H1 (cell line): ENCODE measurements at places on chromosomes 1 and 21.

- no peak for DNase-seq
Observed at GRCh38 chr1:196078691-196079090, 529.5 kb downstream of the KCNT2 start.

GRCh38 chr1:21696931-21697330, 27.8 kb upstream of the RAP1GAP start:
- no peak for DNase-seq

- no peak for DNase-seq
Observed at GRCh38 chr1:89736937-89737733, 83.7 kb upstream of the LRRC8D start.

DNA sequence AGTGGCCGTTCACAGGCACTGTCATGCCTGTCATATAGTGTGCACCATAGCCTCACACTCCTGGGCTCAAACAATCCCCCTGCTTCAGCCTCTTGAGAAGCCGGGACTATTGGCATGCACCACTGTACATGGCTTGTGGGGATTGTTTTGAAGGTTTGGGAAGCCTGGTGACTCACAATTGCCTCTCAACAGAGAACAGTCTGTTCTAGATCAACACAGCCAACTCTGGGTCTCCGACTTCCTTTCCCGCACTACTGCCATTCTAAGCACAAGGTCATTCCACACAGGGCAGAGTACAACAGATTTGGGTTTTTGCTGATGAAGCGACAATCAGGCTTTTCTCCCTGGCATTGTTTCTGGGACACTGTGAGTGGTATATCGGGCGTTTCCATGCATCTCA, 15.5 kb upstream of the AHCTF1 start:
- no peak for DNase-seq

DNA sequence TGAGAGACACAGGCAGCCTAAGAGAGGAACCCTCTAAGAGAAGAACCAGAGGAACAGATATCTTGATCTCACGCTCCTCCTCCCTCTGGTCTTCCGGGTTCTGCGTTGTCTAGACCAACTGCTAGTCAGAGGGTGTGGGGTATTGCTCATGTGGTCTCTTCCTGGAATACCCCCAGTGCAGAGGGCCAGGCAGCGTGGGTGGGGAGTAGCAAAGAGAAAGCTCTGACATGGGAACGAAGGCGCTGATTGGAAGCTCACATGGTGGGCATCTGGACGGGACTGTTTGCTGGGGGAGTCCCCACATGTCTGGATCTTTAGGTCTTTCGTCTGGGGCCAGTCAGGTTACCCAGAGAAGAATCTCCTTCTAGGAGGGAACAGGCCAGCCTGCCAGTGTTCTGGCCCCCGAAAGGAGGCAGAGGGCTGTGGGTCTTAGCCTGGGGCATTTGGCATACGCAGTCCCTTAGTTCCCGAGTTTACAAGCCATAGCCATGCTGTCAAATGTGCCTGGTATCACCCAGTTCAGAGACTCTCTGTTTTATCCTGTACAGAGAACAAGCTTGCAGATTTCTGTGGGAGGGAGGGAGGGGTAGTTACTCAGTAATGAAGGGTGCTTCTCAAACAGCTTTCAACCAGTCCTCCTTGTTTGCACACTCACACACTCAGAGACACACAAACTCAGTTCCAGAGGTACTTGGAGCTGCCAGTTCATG, 18.3 kb upstream of the IL6R start:
- no peak for DNase-seq

DNA sequence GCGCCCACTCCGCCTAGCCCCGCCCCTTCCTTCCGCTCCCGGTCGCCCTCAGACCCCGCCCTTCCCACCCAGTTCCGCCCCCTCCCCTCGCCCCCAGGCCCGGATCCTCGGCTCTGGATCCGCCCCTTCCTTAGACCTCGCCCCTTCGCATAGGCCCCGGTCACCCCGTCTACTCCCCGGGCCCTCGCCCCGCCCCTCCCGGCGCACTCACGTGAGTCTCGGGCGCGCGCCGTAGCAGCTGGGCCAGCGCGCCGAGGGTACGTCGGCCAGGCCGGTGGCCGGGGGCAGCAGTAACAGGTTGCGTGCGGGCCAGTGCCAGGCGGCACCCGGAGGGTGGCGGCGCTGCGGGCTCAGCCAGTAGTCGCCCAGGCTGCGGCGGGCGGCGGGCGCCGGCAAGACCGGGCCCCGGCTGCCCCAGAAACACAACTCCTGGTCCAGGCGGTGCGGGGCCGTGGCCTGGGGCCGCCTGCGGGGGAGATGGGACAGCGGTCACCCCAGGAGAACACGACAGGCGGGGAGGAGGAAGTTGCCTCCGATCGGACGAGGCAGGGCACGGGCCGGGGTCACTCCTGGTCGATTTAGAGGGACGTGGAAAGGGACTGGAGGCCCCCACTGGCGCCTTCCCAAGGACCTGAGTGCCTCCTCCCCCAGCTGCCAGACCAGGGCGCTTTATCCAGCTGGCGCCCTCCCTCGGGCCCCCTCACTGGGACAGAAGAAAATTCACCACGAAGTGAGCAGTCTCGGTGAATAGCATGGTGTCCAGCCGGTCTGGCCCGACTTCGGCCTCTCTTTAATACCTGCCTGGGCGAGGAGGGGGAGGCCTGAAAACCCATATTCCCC, 10.7 kb downstream of the FAM229A start:
- peak; percentile 97 for DNase-seq

DNA sequence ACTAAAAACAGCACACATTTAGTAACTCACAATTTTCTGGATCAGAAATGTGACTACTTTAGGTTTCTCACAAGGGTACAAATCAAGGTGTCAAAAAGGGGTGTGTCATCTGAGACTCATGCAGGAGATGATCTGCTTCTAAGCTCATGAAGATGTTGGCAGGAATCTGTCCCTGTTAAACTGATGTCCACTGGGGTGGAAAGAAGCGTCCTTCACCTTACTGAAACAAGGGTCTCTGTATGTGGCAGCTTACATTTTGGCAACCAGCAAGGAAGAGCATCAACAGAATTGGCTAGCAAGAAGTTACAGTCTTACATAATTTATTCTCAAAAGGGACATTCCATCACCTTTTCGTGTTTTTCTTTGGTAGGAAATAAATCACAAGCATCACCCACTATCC, 1223.8 kb downstream of the AMY1C start:
- no peak for DNase-seq

DNA sequence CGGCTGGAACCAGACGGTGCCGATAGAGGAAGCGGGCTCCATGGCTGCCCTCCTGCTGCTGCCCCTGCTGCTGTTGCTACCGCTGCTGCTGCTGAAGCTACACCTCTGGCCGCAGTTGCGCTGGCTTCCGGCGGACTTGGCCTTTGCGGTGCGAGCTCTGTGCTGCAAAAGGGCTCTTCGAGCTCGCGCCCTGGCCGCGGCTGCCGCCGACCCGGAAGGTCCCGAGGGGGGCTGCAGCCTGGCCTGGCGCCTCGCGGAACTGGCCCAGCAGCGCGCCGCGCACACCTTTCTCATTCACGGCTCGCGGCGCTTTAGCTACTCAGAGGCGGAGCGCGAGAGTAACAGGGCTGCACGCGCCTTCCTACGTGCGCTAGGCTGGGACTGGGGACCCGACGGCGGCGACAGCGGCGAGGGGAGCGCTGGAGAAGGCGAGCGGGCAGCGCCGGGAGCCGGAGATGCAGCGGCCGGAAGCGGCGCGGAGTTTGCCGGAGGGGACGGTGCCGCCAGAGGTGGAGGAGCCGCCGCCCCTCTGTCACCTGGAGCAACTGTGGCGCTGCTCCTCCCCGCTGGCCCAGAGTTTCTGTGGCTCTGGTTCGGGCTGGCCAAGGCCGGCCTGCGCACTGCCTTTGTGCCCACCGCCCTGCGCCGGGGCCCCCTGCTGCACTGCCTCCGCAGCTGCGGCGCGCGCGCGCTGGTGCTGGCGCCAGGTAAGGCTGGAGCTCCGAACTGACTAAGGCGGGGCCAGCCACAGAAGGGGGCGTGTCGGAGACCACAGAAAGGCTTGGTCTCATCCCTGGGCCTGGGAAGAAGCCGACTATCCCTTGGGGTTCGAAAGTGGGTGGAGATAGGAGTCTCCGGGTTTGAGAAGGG, 486 bp downstream of the SLC27A3 start:
- peak; percentile 70 for DNase-seq

- DNase-seq, result no peak
Observed at GRCh38 chr1:46352363-46352762, 11.8 kb downstream of the NSUN4 start.

DNA sequence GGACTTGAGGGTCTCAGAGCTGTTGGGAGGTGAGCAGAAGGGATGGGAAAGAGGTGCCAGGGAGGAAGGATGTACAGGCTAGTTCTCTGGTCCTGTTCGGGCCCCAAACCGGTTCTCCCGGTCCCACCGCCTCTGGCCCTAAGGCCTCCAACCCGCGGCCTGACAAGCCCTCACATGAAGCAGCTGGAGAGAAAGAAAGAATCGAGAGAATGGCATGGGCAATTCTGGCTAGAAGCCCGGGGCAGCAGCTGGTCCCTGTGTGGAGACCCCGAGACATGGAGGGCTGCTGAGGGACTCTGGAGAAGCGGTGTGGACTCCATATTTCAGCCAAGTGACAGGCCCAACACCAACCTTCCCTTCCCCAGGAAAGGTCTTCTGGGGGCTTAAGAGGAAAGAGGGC, 730 bp downstream of the CDC42SE1 start:
- no peak for DNase-seq

DNA sequence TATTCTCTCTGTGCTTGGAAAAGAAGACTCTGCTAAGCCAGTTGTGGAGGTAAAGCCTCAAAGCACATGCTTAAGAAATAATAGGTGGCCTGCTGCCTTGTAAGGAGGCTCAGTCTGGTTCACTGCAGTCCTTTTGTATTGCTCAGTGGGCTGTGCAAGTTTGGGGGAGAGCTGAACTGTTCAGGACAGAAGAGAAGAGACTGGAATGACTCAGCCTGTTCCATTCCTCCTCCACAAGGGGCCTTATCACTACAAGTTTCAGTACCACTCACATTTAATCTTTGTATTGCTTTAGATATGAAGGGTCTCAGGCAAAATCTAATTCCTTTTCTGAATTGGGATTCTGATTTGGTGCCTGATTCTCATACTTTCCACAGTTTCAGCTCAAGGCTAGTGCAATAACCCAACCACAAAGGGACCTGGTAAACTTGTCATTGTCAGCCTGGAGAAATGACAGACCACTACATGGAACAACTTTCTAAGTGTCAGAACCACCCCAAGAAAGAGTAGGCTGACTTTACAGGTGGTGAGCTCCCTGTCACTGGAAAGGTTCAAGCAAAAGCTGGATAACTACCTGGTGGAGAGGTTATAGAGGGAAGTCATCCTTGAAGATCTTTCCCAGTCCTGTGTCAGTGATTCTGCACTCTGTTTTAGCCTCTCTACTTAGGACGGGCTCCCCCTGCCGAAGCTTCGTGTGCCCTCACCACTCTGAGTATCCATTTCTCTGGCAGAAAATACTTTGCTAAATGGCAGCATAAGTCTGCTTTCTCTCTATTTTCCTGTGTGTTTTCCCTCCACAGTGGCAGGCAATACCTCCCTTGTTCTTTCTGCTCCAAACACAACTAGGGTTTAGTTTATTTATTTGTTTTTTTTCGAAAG, 162.9 kb upstream of the GJB5 start:
- DNase-seq, result no peak

DNA sequence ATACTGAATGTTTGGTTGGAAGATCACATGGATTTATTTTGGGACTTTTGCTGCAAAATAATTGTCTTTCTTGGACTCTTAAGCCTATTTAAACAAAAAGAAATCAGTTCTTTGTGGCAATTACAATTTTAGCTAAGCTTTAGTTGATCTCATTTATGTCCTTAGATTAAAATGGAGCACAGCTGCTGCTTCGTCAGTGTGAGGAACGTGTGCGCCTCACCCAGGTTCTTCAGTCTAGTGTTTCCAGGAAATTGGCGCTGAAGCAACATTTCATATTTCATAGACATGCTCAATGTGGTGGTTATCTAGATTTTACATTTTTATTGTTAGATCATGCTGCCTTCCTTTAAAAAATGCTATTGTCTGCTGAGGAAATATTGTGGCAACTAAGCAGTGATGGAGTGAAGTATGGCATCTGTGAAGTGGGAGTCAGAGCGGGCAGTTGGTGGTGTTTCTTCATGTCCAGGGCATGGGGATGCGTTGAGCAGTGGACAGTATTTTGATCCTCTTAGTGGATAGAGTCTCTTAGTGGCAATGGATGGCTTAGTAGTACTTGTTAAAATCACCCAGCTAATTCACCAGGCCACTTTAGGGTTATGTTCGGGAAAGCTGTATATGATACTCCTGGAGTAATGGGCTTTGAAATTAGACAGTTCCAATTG, 5.6 kb downstream of the DDI2 start:
- no peak for DNase-seq

DNA sequence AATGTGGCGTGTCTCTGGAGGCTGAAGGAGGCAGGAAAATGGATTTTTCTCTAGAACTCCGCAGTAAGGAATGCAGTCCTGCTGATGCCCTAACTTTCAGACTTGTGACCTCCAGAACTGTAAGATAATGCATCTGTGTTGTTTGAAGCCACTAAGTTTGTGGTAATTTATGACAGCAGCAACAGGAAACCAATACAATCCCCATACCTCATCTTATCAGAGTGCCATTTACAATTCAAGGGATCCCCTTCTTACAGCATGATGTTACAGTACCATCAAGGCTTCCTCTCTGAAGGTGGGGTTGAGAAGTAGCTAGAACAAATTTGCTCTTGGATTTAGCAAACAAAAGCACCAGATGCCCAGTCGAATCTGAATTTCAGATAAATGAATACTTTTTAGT, 21.6 kb downstream of the ABCA4 start:
- no peak for DNase-seq

- no peak for DNase-seq
Observed at GRCh38 chr1:45930258-45931150, 127.1 kb downstream of the MAST2 start.

DNA sequence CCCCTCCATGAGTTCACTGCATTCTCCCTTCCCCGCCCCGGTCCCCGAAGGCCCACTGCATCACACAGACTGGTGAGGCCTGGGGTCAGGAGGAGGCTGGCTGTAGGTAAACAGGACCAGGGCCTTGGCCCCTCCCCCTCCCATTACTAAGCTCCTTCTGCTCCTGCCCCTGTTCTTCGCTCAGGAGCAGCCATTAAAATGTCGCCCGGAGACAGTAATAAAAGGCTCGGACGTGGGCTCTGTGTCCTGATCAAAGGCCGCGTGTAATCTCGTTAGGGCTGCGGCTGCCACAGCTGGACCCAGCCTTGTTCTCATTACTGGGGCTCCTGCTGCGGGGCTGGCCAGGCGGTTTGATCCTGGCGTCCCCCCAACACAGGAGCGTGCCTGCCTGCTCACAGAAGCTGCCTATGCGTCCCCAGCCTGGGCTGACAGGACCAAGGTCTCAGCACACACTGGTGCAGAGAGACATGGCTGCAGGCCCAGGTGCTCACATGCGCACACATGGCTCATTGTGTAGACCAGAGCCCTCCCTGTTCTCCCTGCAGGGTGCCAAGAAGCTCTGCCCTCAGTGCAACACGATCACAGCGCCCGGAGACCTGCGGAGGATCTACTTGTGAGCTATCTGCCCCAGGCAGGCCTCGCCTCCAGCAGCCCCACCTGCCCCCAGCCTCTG, 24.0 kb downstream of the TMEM53 start:
- no peak for DNase-seq

DNA sequence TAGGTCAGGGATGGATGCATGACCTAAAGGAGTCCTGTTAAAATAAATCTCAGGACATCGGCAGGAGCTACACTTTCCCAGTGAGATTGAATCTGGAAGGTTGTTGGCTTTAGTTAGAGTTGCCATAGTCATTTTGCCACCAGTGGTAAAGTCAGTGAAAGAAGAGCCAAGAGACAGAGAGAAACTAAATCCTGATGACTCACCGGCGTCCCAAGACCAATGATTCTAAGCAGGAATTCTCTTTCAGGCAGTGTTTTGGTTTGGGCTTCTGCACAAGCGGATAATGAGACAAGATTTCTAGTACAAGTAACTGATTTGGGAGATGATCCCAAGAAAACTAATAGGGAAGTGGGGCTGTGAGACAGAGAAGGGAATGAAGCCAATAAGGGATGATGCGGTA, 88.8 kb upstream of the ETS2 start:
- DNase-seq, result no peak

- no peak for DNase-seq
Observed at GRCh38 chr1:179298952-179299351, 5.4 kb downstream of the SOAT1 start.
